Epithelial cell of umbilical artery (primary cell): ENCODE measurements at places on chromosomes 12 and 14. TPM values are rescaled to one million over a fixed set of nuclear protein-coding genes. Genes with fewer than 3 reads are reported as not detected.

The INSM2 gene
- not detected in 2 replicates for total RNA-seq

The P2RX2 gene
- not detected in 2 replicates for total RNA-seq

The LHX5 gene
- not detected in 2 replicates for total RNA-seq

The CARMIL3 gene
- not detected in 2 replicates for total RNA-seq

The PLBD1 gene
- under 0.01 TPM in 1 of 2 replicates, not detected in the other for total RNA-seq

The OAS3 gene
- 8.1 and 118 TPM in 2 replicates for total RNA-seq

The GALNT16 gene
- total RNA-seq = 0.30 and 0.65 TPM in 2 replicates

The PPP1R13B gene
- 6.2 and 14.3 TPM in 2 replicates for total RNA-seq

The DEPDC4 gene
- total RNA-seq = 0.32 and 0.61 TPM in 2 replicates

The PRR4 gene
- 0.61 TPM in 1 of 2 replicates, not detected in the other for total RNA-seq

The CCDC198 gene
- total RNA-seq = not detected in 2 replicates

The ETNK1 gene
- total RNA-seq = 26.6 and 42.1 TPM in 2 replicates

The AQP6 gene
- total RNA-seq = under 0.01 TPM in 1 of 2 replicates, not detected in the other

The POTEG gene
- total RNA-seq = not detected in 2 replicates

The MANSC1 gene
- total RNA-seq = 5.5 and 8.8 TPM in 2 replicates

The CHURC1 gene
- 64.6 and 78.1 TPM in 2 replicates for total RNA-seq

The MRPS35 gene
- total RNA-seq = 56.1 and 68.9 TPM in 2 replicates

The MMP14 gene
- 251 and 265 TPM in 2 replicates for total RNA-seq

The ENDOU gene
- not detected in 2 replicates for total RNA-seq

The EPYC gene
- total RNA-seq = not detected in 2 replicates

The LYZ gene
- not detected in 2 replicates for total RNA-seq

The RECQL gene
- 133 and 165 TPM in 2 replicates for total RNA-seq

The HOXC6 gene
- not detected in 2 replicates for total RNA-seq

The INF2 gene
- total RNA-seq = 31.0 and 41.9 TPM in 2 replicates

The GLT1D1 gene
- not detected in 2 replicates for total RNA-seq

The DTX1 gene
- total RNA-seq = 0.32 TPM in 1 of 2 replicates, not detected in the other

The ALDH1L2 gene
- 2.9 and 7.0 TPM in 2 replicates for total RNA-seq

The WNT1 gene
- not detected in 2 replicates for total RNA-seq

The TC2N gene
- not detected in 2 replicates for total RNA-seq

The RPL10L gene
- not detected in 2 replicates for total RNA-seq

The TEX52 gene
- not detected in 2 replicates for total RNA-seq

The GPRC5A gene
- 4.2 and 14.3 TPM in 2 replicates for total RNA-seq

The PELI2 gene
- 8.2 and 13.0 TPM in 2 replicates for total RNA-seq

The RDH12 gene
- not detected in 2 replicates for total RNA-seq

The TBC1D30 gene
- total RNA-seq = 20.8 and 30.2 TPM in 2 replicates

The BMP4 gene
- 52.6 and 123 TPM in 2 replicates for total RNA-seq
